ENCODE measurements at places on chromosomes 5 and 9. TPM values are rescaled to one million over a fixed set of nuclear protein-coding genes. Genes with fewer than 3 reads are reported as not detected.
A peak's percentile ranks its signal among the peaks of the same experiment; 100 is the strongest.

DNA sequence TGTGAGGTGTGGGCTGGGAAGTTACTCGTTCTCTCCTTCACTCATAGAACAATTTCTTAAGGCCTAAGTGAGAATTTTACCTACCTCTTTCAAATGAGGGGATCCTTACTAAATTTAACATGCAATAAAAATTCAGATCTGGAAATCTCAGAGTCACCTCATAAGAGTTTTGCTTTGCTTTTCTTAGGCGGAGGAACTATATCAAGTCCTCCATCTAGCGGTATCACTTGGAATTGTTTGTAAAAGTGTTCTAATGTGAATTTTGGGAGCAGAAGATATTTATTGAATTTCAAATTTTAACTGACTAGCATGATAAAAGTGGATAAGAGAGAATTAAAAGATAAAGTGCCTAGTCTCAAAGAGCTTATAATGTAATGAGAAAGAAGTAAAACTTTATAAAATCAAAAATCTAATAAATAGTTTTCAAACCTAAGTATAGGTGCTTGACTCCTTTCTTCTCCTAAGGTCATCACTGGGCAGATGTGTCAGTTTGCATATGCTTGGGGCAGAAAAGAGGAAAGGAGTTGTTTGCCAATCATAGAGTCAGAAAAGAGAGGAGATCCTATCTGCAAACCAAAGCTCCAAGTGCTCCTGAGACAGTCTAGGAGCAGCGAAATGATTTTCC lies 145.7 kb upstream of the DAB2 start:
- DNase-seq: peak; percentile 54

- DNase-seq: no peak
These were observed 32.9 kb downstream of the NKD2 start for GRCh38 chr5:1041225-1042143.

GRCh38 chr9:95880021-95880690 lies 4.7 kb downstream of the ERCC6L2 start:
- peak; percentile 68 for DNase-seq

Gene ANKRD20A1
- 1.0 TPM for total RNA-seq

Gene RAB3C
- 2.0 TPM for total RNA-seq
